ENCODE measurements at places on chromosomes 3 and 15. TPM values are rescaled to one million over a fixed set of nuclear protein-coding genes. Genes with fewer than 3 reads are reported as not detected.

DNA sequence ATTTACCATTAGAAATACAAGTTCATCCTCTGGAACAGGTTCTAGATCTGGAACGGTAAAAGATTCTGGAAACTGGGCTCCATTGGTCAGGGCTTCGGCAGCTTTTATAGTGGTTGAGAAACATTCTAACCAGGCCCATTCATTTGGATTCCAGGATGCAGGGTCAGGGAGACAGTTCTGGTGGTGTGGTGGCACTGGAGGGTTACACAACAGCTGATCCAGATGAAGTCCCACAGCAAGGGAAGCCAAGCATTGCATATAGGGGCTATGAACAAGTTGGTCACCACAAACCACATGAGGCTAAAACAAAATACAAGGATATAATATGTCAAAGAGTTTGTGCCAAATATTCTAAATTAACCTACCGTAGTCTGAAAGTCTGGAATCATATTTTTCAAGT, 43.0 kb downstream of the FBXL22 start:
- no peak for DNase-seq

SOX14 gene
- not detected for total RNA-seq

GRCh38 chr3:183527428-183528379, 27.8 kb downstream of the KLHL6 start:
- no peak for DNase-seq

GRCh38 chr15:40290918-40291574, 8.2 kb upstream of the ANKRD63 start:
- DNase-seq, result no peak

CERS3 gene
- 191 TPM for total RNA-seq
